ENCODE measurements at places on chromosomes 6 and 20.

DNA sequence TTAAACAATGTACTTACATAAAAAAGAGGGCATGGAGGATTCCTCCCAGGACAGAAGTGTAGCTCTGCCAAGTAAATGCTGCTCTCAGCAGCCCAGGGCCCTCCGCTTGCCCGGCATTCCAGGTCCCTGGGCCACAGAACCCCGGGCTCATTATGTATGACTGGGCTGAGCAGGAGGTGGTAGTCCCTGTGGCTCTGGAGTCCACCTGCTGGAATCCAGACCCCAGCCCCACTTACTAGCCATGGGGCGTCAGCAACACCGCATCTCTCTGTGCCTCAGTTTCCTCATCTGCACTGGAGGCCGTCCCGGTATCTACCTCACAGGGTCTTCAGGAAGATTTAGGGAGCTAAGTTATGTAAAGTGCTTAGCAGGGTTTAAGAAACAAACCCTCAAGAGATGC is 55.4 kb downstream of the PSMG4 start:
- DNase-seq, result no peak

DNA sequence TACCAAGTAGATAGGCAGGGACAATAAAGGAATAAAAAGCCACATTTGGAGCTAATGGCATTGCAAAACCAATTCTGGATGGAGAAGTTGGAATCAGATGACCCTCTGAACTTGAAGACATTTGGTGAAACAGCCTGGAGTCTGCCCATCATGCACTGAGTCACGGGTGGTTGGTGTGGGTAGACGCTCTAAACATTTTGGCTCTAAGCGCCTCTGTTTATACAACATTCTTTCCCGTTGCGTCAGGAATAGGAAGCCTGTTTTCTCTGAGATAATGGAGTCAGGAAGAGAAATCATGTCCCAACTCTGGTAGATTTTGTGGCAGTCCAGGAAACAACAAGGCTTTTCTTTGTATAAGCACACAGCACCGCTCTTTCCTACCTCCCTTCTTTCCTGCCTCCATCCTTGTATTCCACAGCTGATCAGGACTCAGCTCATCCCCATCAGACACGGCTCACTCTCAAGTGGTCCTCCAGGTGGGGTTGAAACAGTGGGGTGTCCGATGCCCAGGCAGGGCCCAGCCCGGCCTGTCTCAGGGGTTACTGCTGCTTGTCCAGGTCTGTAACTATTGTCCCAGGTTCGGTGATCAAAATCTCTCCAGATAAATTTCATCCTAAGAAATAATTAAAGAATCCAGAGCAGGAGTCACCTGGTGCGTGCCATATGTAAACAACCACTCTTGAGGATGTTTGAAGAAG is 12.1 kb upstream of the RAMACL start:
- DNase-seq, result no peak

GRCh38 chr20:44561876-44562275 is 20.5 kb upstream of the PKIG start:
- no peak for DNase-seq

DNA sequence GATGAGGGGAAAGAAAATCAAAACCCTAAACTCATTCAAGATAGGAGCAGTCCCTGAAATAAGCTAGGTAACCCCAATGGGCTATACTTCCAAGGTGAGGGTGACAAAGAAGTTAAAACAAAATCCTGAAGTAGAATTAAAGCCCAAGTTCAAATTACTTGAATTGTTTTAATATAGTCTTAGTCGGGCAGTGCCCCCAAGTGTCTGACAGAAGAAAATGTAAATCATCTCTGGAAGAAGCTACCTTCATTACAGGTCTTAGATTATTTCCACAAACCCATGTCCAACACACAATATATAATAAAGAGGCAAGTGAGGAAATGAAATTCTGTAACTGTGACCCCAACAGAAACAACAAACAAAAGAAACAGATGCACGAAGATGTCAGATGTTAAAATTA is 36.8 kb upstream of the L3MBTL3 start:
- DNase-seq, result no peak

GRCh38 chr6:157381631-157382621 is 936 bp downstream of the ZDHHC14 start:
- DNase-seq, result peak; percentile 72

DNA sequence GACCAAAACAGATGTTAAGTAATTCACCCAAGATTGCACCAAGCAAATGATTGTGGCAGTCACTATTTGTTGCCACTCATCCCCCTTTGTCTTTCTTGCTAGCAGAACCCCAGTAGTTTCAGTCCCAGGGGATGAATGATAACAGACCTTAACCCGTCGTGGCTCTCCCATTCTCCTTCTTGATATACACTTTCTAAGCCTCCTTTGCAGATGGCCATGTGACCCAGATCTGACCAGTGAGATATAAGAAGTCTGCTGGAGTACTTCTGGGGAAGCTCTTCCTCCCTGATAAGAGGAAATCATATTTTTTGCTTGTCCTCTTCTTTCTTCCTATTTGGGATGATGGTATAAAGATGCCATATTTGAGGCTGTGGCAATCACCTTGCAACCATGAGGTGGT is 9.6 kb upstream of the SH3BGRL2 start:
- DNase-seq, result no peak

GRCh38 chr20:50540620-50541605 is 30.7 kb downstream of the PTPN1 start:
- no peak for DNase-seq

DNA sequence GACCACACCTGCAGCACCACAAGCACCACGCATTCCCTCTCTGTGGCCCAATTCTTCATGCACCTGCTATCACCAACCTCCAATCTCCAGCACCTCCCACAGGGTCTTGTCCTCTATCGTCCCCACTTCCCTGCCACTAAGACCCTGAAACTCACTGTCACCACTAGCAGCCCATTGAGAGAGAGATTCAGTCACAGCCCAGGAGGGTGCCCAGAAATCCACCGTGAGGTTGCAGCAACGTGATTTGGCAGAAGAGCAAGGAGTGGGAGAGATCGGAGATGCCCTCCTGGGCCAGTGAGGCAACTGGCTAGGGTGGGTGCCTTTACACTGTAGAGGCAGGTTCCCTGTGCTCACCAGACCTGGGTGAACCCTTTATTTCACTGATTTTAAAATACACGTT is 90.1 kb downstream of the ANKRD60 start:
- DNase-seq, result no peak

DNA sequence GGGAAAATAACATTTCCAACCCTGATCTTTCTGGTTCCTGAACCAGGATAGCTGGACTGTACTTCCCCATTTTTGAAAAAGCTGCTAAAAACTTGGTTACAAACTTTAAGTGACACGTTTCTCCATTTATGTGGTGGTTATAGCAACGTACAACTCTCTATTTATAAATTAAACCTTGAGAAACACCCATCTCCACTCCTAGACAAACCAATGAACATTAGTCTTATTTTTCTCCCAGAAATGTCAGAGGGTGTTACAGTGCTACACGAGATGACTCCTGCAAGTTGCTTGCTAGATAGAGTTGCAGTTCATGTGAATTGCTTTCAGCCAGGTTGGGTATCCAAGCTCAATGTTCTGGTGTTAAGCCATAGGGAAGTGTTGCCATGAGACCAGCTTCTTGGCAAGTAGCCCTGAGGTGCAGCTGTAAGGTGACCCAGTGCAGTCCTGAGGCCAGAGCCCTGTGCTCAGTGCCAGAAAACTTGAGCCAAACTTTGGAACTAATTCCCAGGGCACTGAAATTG is 51.3 kb upstream of the REV3L start:
- no peak for DNase-seq

GRCh38 chr20:61073376-61073775 is 178.7 kb upstream of the CDH4 start:
- DNase-seq, result no peak

DNA sequence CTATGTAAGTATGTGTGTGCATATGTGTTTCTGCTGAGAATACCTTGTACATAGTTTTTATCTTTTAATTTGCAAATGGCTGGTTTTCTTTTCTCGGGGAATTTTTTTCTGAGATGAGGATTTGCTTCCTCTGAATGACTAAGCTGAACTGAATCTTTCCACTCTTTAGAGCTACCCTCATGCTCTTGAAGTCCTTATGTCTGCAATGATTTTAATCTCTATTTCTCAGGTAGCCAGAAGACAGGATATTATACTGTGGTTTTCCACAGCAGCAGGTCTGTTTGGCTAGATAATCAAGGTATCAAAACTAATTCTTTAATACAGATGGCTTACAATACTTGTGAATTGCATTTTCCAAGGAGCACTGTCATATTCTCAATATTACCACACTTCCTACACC is 114.7 kb downstream of the PLCB1 start:
- no peak for DNase-seq

DNA sequence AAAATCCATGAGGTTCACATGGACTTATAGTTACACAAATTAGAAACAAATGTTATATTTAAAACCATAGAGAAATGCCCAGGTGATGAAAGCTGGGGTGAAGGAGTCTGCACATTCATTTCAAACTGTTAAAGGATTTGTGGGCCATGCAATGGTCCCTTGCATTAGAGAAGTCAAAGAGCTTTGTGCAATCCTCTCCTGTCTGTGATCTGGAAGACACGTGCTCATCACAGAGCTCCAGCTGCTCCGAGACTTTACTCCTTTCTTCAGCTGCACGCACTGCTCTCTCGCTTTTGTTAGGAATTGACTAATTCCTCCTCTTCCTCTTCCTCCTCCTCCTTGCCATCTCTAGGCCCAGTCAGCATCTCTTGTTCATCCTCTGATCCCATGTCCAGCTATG is 4.1 kb upstream of the AIF1 start:
- DNase-seq, result no peak

DNA sequence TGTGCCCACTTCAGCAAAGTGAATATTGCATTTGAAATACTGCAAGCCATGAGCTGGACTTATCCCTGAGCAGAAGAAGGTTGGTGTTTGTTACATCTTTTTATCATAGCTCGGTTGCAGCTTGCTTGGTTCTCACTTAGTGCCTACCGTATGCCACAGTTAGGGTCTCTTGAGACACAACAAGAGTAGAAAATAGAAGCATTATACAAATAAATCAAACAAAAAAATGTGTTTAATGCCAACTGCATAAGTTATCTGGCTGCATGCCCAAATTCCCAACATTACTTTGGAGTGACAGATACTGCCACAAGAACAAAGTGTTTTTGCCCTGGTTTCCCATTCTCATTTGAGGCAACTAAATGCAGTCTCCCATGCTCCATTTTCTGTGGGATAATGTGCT is 53.9 kb upstream of the LAMP5 start:
- no peak for DNase-seq

GRCh38 chr6:108071736-108072276 is 2.7 kb downstream of the OSTM1 start:
- DNase-seq, result no peak

- DNase-seq, result no peak
Observed at GRCh38 chr6:3887150-3887700, 38.1 kb downstream of the FAM50B start.

GRCh38 chr6:91299544-91300491 is 712.9 kb upstream of the MAP3K7 start:
- DNase-seq, result no peak

DNA sequence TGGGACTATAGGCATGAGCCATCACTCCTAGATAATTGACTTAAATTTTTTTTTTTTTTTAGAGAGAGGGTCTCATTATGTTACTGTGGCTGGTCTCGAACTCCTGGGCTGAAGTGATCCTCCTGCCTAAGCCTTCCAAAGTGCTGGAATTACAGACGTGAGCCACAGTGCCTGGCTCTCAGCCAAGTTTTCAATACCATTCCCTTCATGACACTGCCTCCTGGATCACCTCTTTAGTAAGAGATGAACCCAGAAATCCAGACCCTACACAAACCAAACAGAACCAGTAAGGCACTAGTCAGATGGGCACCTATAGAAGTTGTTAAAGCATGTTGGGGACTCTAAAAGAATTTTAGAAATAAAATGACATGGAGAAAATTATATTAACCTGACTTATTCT is 18.3 kb upstream of the RIMS4 start:
- no peak for DNase-seq

DNA sequence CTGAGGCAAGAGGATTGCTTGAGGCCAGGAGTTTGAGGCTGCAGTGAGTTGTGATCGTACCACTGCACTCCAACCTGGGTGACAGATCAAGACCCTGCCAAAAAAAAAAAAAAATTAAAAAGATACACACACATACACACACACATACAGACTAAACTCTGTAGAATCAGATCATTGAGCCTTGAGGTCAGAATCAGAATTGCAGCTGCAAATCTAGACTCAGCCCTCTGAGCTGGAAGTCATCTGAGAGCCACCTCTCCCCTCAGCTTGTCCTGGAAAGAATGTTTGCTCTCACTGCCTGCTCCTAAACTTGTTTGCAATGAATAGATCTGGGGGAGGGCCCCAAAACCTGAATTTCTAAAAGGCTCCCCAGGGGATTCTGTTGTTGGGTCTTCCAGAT is 41.4 kb upstream of the ANGPT4 start:
- no peak for DNase-seq

GRCh38 chr6:3039384-3039783 is 28.9 kb upstream of the RIPK1 start:
- no peak for DNase-seq

- no peak for DNase-seq
Observed at GRCh38 chr6:125370343-125370742, 68.6 kb upstream of the HDDC2 start.

DNA sequence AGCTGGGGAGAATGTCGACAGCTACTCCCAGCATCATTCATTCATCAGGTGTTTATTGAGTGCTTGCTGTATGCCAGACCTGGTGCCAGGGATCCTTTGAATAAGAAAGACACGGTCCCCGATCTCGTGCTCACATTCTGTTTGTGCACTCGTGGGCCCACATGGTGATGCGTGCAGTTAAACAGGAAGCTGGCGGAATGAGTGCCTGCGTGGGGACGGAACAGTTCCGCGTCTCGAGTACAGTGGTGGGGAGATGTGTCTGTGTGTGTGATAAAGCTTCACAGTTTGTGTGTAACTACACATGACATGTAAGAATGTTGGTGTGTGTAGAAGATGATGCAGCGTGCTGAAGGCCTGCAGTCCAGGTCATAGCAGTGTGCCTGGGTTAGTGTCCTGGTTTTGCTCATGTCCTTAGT is 6.5 kb downstream of the RBM38 start:
- peak; percentile 63 for DNase-seq

DNA sequence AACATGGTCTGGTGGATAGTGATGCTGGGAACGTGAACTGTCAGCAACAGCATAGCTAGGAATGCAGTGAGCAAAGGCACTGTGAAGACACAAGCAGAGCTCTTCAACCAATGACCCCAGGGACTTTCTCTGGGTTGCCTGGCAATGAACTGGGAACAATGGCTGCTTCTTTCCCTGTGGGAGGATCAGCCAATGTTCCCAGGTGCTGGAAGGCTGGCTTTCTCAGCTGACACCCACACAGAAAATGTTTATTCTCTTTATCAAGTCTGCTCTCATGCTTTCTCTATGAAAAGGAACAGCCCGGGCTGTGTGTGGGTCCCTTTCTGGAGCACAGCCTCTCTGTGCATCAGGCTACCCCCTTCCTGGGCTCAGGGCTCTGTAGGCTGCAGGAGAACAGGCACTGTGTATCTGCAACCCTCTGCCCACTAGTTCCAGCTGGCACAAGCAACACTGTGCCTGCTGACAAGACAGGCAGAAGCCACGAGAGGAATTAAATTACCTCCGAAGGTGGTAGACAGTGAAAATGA is 54.2 kb downstream of the HFE start:
- no peak for DNase-seq

- DNase-seq, result no peak
Observed at GRCh38 chr20:38224531-38224930, 36.0 kb downstream of the KIAA1755 start.

- DNase-seq, result no peak
Observed at GRCh38 chr6:75492386-75493153, 1.0 kb downstream of the FILIP1 start.

Measured in stimulated activated CD8-positive, alpha-beta memory T cell treated with anti-CD3 and anti-CD28 coated beads, Interleukin-4, amount 100 ng/mL, for 48 hours (primary cell).